ENCODE measurements at places on chromosomes 1 and 21.

GRCh38 chr1:217494767-217495166 is 136.1 kb downstream of the GPATCH2 start:
- DNase-seq, result no peak

- no peak for DNase-seq
Measured at GRCh38 chr1:163231385-163231784, 28.7 kb upstream of the RGS5 start.

- DNase-seq, result peak; percentile 61
Measured at GRCh38 chr21:20882462-20883407, 115.5 kb upstream of the NCAM2 start.

DNA sequence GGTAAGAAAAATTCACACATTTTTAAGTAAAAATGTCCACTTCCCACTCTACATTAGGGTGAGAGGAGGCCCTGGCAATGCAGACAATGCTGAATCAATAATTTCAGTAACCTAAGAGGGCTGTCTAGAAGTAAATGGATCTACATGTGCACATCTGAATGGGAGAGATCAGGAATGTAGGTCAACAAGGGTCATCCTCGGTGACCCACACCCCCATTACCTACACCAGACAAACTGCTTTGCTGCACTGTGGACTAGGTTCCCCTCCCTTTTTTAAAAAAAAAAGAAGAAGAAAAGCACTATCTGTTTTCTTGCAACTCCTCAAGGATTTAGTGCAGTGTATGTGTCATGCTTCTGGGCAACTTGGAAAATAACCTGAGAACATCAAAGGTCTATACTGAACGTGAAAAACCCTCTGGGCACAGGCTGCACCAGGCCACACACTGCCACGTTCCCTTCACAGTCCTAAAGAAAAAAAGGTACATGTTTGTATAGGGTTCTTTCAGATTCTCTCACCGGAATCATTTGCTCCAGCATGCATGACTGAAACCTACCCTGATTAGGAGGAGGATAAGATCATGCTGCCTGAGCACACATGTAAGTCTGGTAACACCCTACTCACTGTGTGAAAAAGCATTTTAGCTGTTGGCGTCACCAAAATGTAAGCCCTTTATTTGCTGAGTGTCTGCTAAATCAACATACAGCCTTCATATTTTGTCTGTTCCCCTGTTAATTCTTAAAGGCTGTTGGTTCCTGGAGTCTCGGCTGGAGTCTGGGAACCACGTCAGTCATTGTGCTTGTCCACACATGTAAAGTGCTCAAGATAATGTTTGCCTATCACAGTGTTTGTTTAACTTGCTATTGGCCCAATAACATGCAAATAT is 341.0 kb downstream of the SMYD3 start:
- DNase-seq, result peak; percentile 77

- no peak for DNase-seq
Measured at GRCh38 chr1:246711548-246712003, 12.6 kb upstream of the SCCPDH start.

DNA sequence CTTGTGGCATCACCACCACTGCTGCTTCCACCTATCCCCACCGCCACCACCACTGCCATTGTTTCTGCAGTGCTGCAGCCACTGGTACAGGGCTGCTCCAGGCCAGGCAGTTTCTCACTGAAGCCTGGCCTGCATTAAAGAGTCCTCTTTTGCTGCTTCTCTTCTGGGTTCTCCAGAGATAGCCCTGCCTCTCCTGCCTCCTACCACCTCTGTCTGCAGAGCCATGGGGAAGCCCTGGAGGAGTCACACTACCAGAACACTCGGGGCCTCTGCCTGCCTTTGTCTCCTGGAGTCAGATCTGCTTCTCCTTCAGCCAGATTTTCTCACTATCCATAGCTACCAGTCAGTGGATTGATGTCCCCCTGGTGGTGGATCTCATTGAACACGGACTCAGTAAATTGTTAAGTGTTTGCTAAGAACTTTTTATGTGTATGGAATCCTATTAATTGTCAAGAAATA is 37.7 kb upstream of the DDAH1 start:
- no peak for DNase-seq

DNA sequence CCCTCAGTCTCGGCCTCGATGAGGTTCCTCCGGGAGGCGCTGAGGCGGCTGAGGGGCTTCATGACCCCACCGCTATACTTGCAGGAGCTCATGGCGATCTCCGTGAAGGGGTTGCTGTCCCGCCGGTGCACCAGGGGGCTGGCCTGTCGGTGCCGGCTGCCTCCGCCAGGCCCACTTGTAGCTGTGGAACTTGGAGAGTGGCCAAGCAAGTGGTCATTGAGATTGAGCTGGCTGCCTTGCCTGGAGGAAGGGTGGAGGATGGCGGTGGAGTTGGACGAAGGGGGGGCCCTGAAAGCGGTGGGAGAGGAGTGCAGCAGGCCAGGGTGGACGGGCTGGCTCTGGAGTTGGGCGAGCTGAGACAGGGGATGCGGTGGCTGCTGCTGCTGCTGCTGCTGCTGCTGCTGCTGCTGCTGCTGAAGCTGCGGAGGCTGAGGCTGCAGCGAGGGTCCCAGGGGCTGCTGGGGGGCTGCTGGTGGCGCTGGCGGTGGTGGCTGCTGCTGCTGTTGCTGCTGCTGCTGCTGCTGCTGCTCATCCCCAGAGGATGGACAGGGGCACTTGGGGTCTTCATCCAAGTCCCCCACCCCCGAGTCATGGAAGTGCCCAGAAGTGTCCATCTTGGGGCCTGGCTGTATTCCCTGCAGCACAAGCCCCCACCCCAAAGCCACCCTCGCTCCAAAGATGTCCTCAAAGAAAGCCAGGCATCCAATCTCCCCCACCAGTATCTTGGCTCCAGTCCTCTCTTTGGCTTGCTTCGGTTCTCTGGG is 548 bp downstream of the KCNN3 start:
- DNase-seq, result peak; percentile 55

- DNase-seq, result no peak
Measured at GRCh38 chr1:89170170-89171066, 5.4 kb downstream of the GBP7 start.

- no peak for DNase-seq
Measured at GRCh38 chr1:151737479-151737878, 16.2 kb downstream of the RIIAD1 start.

GRCh38 chr21:39538453-39539042 is 74.2 kb upstream of the B3GALT5 start:
- peak; percentile 16 for DNase-seq

- no peak for DNase-seq
Measured at GRCh38 chr1:18703041-18703621, 72.5 kb downstream of the PAX7 start.

GRCh38 chr1:87894062-87894461 is 565.4 kb downstream of the LMO4 start:
- no peak for DNase-seq

DNA sequence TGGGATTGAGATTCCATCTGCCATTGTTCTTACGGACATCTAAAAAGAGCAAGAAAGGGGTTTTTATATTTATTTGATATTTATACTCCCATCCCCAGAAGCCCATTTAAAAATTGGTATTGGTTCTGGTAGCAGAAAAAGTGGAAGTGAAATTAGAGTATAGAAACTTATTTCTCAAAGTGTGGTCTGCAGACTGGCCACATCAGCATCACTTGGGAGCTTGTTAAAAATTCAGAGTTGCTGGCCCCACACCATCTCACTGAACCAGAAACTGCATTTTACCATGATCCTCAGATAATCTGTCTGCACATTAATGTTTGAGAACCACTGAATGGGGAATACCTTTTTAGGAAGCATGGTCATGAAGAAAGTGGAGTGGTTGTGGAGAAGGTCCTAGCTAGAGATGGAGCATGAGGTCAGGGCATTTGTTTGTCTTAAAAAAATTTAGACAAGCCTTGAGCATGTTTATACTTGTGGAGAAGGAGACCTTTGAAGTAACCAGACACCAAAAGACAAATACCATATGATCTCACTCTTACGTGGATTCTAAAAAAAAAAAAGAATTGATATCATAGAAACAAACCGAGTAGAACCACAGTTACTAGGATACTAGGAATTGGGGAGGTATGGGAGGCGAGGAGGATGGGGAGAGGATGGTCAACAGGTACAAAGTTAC is 116.3 kb downstream of the ST6GALNAC3 start:
- no peak for DNase-seq

DNA sequence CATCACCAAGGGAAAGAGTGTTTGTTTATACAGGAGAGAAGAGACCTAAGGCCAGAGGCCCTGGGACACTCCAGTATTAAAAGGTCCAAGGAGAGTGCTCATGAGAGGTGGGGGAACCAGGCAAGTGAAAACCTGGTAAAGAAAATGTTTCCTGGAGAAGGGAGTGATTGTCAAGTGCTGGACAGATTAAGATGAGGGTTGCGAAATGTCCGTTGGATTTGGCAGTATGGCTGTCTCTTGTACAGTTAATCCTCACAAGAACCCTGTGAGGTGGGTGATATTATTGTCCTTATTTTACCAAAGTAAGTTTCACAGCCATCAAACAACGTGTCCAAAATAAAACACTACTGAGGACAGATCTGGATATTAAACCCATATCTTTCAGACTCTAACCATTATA is 44.2 kb downstream of the RPAP2 start:
- DNase-seq, result no peak

GRCh38 chr1:200328379-200328778 is 81.5 kb downstream of the ZNF281 start:
- no peak for DNase-seq

DNA sequence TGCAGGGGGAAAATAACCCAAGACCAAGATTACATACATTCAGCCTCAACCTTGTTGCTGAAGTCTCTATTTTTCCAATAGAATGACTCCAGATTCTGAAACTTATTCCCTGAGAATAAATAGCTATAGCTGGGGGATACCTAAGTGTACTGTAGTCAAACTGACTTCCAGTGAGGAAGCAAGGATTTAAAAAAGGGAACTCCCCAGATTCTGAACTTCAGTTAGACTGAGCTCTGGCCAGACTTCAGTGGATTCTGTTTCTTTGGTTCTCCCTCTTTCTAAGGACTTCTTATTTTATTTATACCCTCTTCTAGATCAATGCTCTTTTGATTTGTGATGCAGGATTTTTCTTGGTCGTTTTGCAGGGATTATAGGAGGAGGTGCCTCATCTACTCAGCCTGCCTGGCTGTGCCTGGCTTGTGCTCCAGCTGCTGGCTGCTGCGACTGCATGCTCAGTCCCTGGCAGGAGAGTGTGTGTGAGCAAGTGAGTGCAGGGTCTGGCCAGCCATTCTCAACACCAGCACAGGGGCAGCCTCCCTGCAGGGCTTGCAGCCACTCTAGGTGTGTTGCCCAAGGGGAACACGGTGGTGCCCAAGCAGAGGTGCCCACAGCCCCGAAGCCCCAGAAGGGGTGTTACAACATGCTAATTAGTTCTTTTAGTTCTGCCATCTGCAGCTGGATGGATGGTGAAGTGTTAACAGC is 43.0 kb downstream of the SPATA17 start:
- DNase-seq, result no peak

All from NCI-H2029 treated with DMSO at 0.1 percent for 48 hours (cell line).